ENCODE measurements at places on chromosomes 6 and 20. TPM values are rescaled to one million over a fixed set of nuclear protein-coding genes. Genes with fewer than 3 reads are reported as not detected.

The SAMHD1 gene
- 23.6 TPM for total RNA-seq

The CHD6 gene
- total RNA-seq = 29.9 TPM

The CARMIL1 gene
- total RNA-seq = 19.7 TPM

The POPDC3 gene
- total RNA-seq = not detected

Data from esophagus squamous epithelium (tissue), 5 donors.